ENCODE measurements at places on chromosomes 1 and 21.
A peak's percentile ranks its signal among the peaks of the same experiment; 100 is the strongest.

GRCh38 chr1:156717351-156717750, 10.9 kb upstream of the METTL25B start:
- DNase-seq: no peak

DNA sequence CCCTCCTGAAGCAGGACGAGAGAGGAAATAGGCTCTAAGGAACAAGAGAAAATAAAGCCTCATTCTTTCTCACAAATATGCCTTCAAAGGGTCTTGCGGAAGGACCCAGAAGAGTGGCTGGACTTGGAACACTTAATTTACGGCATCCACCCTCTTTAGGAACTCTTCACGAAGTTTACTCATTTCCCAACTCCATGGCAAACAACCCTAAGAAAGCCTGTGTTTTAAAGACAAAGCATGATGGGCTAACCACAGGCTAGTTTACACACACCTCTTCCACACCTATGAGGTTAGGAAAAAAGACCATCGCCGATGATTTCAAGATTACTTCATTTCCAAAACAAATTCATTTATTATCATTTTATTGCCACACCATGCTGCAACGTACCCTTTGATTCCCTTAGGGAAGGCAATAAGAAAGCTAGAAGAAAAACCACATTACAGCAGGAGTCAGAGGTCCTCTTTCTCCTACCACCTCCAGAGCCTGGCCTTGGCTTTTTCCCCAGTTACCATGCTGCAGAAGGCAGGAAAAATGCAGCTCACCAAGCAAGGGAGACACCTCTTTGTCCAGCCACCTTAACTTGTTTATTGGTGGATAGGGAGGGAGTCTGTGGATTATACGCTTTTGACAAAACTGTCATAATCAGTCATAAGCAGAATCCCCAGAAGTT, 29.6 kb downstream of the CHI3L2 start:
- DNase-seq: no peak

- DNase-seq: peak; percentile 33
These were observed 26.9 kb downstream of the OR6Y1 start for GRCh38 chr1:158527190-158527815.

- DNase-seq: no peak
These were observed 32.9 kb upstream of the ITLN2 start for GRCh38 chr1:160987359-160988050.

- no peak for DNase-seq
These were observed 20.6 kb downstream of the ESPN start for GRCh38 chr1:6445062-6445763.

DNA sequence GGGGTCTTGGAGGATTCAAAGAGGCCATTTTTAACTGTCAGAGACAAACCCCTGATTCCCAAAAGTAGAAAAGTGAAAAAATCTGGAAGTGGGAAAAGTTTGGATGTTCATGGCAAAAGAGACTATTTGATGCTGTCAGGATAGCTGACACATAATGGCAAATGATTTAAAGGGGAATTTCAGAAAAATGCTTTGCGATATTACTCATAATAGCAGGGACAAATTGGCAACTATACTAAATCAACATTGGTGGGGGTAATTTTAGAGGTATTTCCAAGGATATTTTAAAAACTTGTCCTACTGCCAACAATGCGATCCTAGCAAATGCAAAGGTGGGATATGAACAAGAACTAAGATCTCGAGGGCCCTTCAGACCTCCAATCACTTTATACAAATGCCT, 5.3 kb upstream of the GSTM4 start:
- DNase-seq: no peak
